Lower leg skin (tissue), 4 donors: ENCODE measurements at places on chromosomes 3 and 15.

DNA sequence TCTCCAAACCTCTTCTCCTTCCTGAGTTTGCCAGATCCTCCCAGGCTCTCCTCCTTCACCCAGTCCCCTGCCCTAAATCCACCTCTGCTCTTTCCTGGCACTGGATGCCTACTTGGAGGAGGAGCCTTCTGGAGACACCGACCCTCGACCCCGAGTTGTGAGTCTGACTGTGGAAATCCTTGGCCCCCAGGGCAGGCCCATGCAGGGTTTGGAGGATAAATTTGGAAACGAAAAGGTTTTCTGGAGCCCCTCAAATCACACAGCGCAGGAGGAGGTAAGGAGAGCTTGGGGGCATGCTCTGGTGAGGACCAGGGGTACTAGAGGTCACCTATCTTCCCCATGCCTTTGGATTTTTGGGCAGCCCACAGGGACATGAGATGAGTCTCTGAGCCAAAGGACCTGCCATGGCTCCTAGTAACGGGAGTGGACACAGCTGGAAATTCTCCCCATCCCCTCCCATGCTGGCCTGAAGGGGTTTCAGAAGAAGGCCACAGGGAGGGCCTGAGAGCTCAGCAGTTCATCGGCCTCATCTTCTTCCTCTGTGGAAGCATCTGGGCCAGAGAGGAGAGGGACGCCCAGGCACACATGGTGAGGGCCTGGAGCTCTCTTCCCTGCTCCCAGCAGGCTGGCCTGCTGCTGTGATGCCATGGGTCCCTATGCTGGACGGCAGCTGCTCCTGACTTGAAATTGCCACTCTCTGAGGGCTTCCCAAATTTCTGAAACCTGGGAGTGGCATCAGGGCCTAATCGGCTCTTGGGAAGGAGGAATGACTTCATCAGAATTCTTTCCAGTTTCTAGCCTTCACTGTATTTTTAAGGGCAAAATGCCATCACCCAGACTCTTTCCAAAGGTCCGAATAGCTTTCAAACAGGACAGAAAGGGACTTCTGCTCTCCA lies 68.6 kb upstream of the ITGA11 start:
- DNase-seq, result no peak

DNA sequence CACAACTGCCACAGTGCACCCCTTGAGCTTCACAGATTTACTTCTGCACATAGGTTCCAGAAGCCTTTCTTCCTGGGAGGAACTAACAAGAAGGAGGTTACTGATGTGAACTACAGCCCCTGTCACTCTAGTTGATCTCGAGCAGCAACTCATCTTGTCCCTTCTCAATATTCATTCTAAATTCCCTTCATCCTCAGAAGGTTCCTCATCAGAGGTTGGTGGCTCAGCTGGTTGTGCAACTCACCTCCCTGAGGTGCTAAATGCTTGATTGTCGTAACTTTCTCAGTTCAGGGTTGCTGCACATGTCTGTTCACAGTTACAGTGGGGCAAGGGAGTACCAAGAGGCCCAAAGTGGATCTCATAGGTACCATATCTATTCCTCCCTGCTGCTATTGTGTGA lies 5.7 kb upstream of the A4GNT start:
- no peak for DNase-seq

GRCh38 chr3:185199206-185199605 lies 46.3 kb upstream of the C3orf70 start:
- no peak for DNase-seq

DNA sequence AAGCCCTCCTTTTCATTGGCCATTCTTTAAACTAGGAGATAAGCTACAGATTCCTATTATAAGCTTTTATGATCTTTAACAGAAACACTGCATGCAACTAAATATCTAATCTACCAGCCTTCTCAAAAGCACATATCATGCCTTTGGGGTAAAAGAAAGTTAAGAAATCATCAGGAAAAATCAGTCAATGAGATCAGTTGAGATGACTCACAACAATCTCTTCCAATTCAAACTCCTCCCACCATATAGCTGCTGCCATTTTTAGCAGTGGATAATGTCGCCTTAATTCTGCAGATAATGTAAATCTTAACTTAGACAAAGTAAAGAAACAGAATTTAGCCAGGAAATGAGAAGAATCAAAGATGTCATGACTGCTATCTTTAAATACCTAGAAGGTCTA lies 135.2 kb upstream of the BCL6 start:
- no peak for DNase-seq

DNA sequence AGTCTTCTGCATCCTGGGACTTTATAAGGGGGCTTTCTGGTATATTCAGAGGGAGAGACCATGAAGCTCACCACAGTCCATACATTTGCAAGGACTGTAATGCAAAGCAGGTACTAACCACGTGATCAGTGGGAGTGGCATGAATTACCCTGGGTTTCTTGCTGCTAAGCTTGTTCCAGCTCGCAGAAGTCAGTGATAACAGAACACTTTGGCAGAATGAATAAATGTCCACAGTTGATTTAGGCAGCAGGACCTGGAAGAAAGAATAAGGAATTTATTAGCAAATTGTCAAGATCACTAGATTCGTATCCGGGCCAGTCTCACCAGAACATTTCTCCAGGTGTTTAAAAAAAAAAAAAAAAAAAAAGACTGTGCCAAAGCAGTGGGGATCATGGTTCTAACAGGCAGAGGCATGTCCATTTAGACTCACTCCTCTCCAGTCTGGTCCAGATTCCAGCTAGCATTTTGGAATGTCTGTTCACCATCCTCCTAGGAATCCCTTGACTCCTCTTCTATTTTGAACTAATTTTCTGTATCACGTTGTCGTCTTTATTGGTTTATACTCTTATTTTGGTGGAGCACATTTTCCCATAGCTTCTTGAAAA lies 24.5 kb downstream of the HHLA2 start:
- no peak for DNase-seq

- no peak for DNase-seq
Measured at GRCh38 chr3:65268426-65268825, 580.6 kb upstream of the ADAMTS9 start.

GRCh38 chr3:5572168-5572567 lies 384.7 kb downstream of the EDEM1 start:
- no peak for DNase-seq

DNA sequence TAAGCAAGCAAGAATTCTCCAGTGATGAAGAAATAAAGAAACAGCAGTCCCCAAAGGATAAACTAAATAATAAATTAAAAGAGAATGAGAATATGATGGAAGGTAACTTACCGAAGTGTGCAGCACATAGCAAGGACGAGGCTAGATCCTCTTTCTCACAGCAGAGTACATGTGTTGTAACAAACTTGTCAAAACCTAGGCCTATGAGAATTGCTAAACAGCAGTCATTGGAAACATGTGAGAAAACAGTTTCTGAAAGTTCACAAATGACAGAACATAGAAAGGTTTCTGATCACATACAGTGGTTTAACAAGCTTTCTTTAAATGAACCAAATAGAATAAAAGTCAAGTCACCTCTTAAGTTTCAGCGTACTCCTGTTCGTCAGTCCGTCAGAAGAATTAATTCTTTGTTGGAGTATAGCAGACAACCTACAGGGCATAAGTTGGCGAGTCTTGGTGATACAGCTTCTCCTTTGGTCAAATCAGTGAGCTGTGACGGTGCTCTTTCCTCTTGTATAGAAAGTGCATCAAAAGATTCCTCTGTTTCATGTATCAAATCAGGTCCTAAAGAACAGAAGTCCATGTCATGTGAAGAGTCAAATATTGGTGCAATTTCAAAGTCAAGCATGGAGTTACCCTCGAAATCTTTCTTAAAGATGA lies 4.5 kb upstream of the SCG5 start:
- no peak for DNase-seq

DNA sequence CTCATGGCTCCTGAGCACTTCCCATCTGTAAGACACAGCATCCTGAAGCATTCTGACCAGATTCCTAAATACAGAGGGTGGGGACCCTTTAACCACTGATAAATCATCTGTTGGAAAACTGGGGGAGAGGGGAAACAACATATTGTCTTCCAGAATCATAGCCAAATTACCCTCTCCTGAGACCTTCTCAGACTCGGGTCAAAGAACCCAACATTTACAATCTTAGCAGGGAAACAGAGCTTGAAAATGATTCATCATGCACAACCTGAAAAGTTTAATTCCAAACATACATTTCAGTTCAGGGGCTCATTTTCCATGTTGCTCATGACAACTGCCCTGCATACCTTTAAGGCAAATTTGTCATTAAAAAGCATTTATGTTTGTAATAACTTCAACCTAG lies 48.5 kb upstream of the TSPAN3 start:
- DNase-seq, result no peak

DNA sequence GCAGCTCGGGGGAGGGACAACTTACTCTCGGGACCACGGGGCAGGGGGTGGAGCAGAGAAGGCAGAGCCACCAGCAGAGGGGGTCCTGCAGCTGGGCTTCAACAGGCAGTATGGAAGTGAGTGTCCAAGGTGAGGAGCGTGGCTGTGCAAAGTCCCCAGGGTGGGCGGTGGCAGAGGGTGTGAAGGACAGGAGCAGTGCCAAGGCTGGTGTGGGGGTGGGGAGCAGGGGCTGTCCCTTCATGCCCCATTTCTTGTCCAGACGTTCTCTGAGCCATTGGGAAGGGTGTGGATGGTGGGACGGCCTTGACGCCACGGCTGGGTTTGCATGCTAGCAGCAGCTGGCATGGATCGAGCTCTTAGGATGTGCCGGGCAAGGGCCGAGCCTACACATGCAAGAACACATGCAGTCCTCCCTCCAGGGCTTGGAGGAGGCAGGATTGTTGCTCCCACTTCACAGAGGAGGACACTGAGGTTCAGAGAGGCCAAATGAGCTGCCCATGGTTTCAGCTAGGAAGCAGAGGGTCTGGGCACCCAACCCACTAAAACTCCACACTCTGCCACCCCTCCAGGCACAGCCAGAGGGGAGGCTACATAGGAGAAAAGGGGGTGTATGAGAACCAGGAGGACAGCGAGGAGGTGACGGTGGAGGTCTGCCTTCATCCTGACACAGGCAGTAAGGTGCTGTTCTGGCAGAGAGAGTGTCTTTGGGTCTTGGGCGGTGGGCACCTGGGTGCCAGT lies 93.6 kb downstream of the TBC1D2B start:
- peak; percentile 80 for DNase-seq

DNA sequence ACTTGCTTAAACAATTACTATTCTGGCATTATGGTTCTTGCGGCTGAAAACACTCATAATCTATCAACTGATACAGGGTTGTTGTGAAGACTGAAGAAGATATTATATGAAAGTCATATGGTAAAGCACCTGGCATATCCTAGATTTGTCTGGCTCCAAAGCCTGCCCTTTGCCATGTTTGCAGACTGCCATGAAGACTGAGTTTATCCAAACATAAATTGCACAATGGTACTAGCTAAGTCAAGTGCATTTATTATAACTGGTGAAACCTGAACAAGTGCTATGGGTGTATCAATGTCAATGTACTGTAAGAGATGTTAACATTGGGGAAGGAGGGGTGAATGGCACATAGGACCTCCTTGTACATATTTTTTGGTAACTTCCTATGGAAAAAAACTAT lies 87.4 kb upstream of the MEX3B start:
- no peak for DNase-seq

DNA sequence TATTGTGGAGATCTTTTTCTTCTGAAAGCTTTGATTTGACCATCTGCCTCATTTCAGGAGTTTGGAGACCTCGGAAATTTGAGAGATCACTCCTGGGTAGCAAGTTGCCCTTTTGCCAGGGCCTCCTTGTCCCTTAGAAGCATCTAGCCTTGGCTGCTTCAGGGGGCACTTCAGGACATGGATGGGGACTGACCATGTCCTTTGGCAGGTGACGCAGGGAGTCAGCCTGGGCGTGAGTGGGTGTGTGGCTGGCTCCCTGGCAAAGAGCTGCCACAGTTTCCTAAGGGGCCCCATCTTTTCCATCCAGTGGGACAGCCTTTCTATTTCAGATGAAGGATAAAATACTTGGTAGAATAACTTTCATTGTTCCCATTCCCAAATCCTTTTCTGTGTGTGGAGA lies 27.6 kb downstream of the EEFSEC start:
- DNase-seq, result no peak

- no peak for DNase-seq
Measured at GRCh38 chr3:177201700-177202397, 4.6 kb upstream of the TBL1XR1 start.

DNA sequence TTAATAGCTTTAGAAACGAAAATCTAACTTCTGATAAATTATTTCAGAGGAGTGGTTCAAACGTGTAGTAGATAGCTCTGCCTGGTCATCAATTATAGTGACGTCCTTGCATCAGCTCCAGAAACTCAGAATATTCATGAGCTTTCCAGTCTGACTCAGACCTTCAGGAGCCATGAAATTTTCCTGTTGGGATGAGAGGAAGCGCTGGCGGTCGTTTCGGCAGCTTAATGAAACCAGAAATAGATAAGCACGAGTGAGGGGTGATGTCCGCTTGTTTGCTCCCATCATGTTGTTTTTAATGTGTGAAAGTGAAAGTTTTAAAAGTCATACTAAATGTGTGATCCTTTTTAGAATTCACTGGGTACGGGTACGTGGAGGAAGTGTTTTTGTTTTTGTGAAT lies 141.1 kb downstream of the PGPEP1L start:
- no peak for DNase-seq

DNA sequence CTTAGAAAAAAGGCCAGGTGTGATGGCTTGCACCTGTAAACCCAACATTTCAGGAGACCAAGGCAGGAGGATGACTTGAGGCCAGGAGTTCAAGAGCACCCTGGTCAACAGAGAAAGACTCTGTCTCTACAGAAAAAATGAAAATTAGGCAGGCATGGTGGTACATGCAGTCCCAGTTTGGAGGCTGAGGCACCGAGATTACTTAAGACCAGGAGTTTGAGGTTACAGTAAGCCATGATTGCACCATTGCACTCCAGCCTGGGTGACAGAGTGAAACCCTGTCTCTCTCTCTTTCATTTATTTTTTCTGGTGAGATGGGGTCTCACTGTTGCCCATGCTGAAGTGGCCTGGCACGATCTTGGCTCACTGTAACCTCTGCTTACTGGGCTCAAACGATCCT lies 24.7 kb downstream of the IP6K1 start:
- peak; percentile 20 for DNase-seq

DNA sequence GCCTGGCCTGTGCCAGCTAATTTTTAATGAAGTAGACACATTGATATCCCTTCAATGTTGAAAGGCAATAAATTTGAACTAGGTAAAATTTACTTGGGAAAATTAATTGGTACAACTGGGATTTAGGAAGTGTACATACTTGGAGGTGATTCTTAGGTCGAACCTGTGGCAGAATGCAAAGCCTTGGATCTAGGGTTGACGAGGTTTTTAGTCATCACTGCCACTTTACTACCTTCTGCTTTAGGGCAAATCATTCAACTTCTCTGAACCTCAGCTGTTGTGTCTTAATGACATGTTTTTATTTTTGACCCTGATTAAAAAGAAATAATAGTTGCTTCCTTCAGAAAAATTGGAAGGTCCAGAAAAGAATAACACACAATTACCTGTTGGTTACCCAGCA lies 2.5 kb downstream of the APPL1 start:
- no peak for DNase-seq

GRCh38 chr3:16554126-16554525 lies 40.6 kb upstream of the RFTN1 start:
- no peak for DNase-seq

DNA sequence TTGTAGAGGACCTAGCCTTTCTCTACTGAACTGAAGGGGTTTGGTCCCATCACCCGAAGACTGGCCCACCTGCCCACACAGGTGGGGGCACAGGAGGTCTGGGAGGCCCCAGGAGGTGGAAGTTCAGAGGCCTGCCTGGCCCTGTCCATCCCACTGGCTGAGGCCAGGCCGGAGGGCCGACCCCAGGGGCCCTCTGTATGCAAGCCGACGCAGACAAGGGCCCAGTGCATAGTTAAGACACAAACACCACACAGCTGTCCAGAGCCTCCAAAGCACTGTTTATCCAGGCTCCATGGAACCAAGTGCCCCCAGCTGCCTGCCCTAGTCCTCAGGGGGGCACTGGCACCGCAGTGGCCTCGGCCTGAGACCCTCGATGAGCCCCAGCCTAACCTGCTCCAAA lies 26.7 kb downstream of the SNX33 start:
- no peak for DNase-seq
